ENCODE measurements at places on chromosomes 5 and 9.

DNA sequence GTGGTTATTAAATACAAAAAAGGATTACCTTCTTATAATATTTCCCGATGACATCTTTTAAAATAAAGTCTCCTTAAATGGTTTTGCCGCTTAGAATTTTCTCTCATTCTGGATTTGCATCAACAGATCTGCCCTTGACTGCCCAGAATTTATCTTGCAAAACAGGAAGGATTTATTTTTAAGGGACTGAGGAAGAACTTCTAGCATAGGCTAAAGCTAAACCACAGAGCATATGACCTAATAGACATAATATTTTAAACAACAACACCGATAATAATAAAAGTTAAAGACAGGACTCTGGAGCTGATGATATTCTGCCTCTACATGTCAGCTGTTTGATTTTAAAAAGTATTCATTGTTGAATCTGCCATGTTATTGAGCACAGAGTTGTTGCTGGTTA lies 145.3 kb upstream of the ADCY2 start:
- no peak for DNase-seq

GRCh38 chr9:111438541-111439235 lies 45.5 kb downstream of the ECPAS start:
- no peak for DNase-seq

DNA sequence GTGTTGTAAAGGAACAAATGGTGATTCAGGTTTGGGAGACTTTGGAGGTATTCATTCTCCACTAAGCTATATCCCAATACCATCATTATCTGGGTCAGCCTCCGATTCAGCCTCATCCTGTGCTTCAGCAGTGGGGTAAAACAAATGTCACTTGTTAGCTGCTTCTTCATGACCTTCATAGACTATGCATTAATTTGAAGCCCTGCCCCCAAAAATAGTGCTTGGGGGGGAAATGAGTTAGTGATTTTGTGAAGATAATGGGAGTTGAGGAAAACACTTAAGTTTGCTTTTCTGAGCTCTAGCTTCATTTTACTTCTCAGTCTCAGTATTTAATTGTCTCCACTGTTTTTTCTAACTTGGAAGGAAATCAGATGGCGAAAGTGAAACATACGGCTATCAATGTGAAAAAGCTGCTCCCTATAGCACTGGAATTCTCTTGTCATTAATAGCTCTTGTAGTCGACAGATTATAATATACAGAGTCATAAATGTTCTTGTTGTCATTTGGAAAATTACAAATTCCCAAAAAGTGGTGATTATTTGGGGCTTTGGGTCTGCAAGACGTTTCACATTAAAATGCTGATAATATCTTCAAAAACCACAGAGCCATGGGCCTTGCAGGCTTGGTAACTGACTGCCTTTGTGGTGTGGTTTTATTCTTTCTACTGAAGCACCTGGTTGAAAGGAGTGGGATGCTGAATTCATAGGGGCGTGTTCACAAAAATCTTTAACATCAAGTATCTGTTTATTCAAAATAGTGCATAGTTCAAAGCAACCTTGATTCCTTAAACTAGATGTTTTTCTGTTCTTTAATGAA lies 40.0 kb downstream of the PIK3R1 start:
- DNase-seq, result no peak

- no peak for DNase-seq
Measured at GRCh38 chr5:15383469-15383868, 116.5 kb upstream of the FBXL7 start.

DNA sequence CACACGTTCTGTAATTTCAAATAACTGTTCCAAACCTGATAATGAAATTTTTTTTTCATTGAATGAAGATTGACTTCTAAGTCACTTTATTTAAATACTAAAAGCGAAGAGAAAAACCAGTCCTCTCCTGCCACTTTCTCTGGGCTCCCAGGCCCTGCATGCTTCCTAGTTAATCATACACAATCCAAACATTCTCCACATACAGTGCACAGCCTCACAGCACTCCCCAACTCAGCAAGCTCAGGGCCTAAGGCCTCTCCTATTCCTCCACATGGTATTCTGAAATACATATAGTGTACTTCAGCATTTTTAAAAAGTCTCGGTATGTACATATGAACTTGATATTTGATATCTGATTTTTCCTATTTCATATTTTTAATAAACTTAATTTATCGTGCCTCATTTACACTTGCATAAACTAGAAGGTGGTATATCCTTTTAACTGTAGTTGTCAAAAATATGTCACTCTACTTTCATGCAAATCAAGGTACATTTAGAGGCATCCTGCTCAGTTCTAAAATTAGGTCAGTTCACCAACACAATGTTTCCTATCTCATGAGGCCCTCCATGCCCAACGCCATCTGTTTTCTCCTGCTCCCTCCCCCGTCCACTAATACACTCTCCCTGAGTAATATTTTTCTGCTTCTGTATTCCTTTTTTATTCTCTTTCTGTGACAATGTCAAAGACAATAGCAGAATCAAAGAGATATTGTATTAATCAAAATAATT lies 206.7 kb downstream of the ARRDC3 start:
- DNase-seq, result no peak

DNA sequence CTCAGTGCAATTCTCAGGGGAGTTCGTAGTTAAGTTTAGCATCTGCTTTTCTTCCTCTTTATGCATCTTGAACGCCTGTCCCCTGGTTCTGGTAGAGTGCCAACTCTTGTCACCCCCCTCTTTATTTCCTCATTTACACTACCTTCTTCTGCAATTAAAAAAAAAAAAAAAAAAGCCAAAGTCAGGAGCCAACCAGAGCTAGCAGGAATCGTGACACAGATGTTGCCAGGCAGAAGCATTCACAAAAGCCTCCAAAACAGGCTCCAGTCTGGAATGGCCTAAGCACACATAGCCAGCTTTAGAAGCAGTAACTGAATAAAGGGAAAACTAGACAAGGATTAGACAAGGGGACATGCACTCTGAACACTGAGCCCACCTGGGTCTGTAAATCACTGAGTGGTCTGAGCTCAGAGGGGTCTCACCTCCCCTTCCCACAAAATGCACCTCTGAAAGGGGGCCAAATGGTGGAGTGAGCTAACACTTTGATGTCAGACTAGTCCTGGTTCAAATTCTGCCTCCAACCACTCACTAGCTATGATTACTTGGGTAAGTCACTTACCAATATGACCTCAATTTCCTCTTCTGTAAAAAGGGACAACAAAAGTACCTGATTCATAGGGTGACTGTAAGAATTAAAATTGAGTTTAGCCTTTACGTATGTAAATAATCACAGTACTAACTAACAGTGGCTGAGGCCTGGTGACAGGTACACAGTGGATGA lies 2.0 kb downstream of the CD74 start:
- peak; percentile 75 for DNase-seq

DNA sequence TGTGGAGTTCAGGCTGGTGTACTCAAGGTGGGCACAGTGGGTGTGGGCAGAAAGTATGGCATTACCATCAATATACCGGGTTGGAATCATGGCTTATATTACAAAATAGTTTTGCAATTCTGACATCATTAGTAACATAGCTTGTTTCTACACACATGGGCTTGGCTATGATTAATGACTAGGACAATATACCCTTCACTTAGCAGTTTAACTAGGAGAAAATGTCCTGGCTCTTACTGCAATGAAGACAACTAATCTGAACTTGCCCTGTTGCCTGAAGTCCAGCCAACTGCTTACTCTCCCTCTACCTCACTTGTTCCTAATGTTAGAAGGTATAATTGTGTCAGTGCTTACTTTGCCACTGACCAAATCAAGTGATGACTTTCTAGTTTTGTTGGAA lies 612.5 kb downstream of the EFNA5 start:
- DNase-seq, result no peak

GRCh38 chr9:76575761-76576160 lies 116.8 kb downstream of the GCNT1 start:
- no peak for DNase-seq

DNA sequence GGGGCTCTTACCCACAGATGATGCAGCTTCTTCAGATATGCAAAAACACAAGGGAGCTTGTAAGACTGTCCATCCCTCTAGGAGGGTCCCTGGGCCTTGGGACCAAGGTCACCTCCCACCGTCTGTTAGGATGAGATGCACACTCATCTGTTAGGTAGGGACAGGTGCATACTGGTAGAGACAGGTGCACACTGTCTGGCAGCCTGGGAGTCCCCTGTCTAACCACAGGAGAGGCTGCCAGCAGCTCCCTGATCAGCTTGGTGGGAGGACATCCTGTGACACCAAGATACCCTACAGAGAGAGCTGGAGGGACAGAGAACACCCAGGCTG lies 13.2 kb downstream of the TSPAN17 start:
- DNase-seq, result no peak

DNA sequence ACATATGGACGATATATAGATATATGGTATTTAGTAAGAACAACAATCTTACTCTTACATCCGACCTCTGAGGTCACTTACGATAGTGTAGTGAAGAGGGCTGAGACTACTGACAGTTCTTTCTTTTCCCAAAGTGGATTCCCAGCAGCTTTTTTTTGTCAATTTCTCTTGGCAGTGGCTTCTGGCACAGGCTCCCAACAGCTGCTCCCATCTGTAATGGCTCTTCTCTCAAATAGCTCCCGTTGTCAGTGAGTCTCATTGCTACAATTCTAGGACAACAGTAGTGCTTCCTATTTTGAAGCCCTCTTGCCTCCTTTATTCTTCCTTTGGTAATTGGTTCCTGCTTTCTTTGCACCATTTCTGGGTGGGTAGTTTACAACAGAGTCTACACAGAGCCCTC lies 68.4 kb downstream of the SLC25A46 start:
- DNase-seq, result peak; percentile 38

- no peak for DNase-seq
Measured at GRCh38 chr5:74322944-74323343, 317.6 kb downstream of the ENC1 start.

DNA sequence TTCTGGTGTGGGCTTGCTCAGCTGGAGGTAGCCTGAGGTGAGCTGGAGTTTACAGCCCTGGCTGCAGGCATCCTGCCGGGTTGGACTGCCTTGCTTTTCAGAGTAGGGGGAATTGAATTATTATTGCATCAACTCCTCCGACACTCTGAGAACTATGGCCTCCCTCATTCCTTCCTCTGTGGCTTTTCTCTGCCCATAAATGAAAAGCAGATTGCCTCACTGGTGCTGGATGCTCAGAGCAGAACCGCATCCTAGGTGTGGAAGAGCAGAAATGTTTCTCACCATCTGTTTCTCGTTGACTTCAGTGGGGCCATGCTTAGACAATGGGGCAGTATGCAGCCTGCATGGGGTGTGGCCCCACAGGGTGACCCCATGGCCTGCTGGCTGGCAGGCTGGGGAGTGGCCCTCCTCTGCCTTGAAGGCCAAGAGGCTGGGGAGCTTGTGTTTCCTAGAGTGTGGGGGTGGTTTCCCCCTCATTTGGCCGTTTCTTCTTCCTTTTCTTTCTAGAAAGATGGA lies 27.3 kb upstream of the TGFBI start:
- no peak for DNase-seq

DNA sequence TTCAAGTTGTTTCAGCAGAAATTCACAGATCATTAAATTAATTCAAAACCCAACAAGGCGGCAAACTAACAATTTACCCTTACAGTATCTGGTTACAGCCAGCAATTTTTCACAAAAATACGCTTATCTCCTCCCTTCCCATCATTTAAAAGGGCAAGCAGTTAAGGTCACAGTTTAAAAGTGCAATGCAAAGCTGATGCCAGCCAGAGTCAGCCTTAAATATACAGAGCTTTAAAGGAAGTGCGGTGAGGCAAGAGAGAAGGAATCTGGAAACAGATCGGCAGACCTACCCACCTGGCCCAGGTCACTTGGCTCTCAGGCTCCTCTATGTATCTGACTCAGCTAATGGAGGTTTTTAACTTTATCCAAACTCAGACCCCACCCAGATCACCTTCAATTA lies 31.0 kb downstream of the EPB41L4A start:
- no peak for DNase-seq

DNA sequence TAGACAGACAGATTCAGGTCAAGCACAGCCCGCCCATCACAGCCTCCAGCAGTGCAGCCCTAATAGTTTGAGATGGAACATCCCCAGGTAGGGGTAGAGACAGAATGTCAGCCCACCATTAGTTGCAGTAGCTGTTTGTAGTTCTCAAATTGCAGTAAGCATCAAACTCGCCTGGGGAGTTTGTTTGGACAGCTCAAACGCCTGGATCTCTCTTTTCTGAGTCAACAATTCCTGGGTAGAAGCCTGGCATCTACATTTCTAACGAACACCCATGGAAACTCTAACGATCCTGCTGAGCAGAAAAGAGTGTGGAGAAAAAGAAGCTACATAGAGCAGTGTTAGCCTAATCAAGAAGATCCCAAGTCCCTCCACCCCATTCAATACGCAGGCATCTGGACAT lies 59.4 kb downstream of the ADAMTS16 start:
- DNase-seq, result no peak

- DNase-seq, result peak; percentile 2
Measured at GRCh38 chr9:34185778-34186551, 7.1 kb downstream of the UBAP1 start.

DNA sequence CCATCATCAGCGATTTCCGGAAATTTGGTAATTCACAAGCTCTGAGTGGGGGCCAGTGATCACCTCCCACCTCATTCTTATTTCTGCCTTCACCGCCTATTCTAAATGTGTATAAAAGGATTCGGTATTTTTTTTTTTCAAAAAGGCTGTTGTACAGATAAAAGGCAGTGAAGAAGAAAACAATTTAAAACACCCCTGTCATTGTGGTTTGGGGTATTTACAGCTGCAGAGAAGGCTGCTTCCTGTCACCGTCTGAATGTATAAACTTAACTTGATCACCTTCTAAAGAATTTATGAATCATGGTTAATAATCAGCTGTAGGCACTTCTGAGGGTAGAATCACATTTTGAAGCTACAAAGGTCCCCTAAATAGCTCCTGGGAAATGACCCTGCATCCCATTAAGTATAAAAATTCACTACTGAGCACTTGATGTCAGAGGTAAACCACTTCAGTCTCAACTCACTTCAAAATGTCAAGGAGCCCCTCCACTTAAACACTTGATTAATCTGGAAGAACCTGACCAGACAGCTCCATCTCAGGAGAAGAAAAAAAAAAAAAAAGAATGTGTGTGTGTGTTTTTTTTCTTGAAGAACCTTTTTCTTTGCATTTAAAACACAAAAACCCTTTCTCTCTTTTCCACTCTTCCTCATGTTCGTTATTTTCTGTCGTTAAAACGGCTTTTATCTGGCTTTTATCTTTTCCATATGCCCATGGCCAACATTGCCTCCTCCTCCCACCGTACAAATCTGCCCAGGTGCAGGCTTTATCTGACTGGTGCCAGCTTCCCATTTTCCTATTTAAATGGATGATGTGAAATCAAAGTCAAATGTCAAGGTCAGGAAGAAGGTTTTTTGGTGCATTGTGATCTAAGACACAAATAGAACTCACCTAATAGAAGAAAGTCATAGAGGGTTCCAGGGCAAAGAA lies 291.2 kb downstream of the IRX1 start:
- DNase-seq, result no peak

All from renal cortex interstitium (tissue), 15 donors.